ENCODE measurements at places on chromosomes 7 and 10.

DNA sequence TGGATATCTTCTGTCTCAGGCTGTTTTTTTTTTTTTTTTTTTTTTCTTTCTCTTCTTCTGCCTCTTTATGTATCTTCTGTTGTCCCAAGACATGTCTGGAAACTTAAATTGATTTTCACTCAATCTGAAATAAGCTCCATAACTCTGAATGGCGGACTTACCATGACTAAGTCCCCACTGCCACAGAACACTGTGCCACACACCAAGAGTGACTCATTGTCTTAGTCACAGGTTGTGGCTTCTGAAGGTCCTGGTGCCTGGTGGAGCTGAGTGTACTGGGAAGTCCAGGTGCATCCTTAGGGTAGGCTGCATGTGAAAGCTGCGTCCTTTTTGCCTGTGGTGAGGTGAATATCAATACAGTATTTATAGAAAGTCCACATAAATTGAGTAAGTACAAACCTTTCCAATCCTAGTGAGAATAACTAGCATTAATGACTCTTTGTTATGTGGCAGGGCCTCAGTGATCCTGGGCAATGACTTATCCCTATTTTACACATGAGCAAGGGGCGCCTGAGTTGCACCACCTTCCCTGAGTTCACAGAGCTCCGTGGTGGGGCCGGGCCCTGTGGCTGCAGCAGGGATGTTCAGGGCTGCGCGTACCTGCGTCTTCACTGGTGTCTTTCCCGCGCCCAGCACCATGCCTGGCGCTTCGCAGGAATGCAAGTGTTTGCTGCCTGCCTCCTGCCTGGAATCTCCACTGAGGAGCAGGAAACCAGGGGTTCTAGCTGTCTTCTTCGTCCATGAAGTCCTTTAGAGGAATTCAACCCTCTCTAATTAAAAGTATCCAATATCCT is 4.3 kb downstream of the PFKP start:
- DNase-seq = no peak

DNA sequence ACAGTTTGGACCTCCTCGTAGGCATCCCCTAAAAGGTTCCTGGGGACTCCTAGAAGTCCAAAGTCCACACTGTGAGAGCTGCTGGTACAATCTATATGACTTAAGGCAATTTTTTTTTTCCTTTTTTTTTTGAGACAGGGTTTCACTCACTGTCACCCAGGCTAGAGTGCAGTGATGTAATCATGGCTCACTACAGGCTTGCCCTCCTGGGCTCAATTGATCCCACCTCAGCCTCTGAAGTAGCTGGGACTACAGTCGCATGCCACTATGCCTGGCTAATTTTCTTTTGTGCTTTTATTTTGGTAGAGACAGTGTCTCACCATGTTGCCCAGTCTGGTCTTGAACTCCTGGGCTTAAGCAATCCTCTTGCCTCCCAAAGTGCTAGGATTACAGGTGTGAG is 4.6 kb upstream of the SPOCK2 start:
- DNase-seq = no peak

DNA sequence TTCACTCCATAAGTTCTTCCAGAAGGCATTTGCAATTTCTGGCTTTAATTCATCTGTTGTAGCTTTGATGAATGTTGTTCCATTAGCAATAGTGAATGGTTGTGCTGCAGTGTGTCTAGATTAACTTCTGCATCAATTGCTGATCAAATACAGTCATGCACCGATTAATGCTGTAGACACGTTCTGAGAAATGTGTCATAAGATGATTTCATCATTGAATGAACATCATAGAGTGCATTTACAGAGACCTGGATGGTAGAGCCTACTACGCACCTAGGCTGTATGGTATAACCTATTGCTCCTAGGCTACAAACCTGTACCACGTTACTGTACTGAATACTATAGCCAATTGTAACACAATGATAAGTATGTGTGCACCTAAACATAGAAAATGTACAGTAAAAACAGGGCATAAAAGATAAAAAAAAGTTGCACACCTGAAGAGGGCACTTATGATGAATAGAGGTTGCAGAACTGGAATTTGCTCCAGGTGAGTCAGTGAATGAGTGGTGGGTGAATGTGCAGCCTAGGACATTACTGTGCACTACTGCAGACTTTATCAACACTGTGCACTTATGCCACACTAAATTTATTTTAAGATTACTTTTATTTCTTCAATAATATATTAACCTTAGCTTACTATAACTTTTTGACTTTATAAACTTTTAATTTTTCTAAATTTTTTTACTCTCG is 170.7 kb downstream of the HERPUD2 start:
- no peak for DNase-seq

GRCh38 chr7:6258440-6259182 is 13.8 kb downstream of the CYTH3 start:
- DNase-seq = no peak

DNA sequence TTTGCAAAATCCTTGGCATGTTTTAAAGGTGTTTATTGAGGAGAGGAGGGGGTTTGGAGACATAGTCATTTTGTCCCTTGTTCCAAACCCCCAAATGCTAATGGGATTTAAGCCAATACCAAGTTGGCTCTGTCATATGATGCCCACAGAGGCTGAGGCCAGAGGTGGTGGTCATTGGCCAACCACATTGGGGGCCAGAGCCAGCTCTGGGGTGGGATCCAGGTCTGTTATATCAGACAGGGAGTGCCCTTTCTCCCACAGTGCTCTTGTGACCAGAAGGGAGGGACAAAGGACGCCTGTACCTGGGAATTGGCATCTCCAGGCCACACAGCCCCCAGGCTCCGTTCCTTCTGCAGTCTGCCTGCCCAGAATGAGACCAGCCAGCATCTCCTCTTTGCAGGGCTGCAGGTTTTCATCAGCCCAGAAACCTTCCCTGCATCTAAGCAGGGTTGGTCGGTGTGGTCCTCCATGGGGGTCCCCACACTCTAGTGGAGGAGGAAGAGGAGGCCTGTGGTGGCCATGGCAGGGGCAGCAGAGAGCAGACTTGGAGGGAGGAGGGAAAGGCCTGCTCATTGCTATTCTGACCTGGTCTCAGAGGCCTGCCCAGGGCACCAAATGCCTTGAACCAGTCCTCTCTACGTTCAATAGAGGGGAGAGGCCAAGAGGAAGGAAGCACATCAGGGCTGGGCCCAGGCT is 17.9 kb downstream of the ADCYAP1R1 start:
- DNase-seq = no peak

DNA sequence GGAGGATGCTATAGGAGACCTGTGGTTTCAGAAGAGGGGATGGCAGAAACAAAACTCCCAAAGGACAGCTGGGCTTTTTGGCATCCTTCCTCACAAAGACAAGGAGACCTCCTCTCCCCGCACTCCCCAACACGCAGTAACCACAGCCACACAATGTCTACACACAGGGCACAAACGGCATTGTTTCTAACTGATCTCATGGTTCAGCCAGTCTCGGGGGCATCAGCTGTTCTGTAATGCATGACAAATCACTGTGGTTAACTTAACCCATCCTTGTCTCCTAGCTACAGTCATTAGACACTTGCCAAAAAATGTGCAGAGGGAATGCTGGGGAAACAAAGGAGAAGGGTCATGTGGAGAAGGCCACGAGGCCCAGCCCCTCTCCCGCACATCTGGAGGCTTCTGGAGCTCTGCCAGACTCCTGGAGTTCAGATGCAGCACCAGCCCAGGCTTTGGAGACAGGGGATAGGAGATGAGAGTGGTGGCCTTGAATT is 7.6 kb upstream of the ADAMTS14 start:
- DNase-seq = no peak

DNA sequence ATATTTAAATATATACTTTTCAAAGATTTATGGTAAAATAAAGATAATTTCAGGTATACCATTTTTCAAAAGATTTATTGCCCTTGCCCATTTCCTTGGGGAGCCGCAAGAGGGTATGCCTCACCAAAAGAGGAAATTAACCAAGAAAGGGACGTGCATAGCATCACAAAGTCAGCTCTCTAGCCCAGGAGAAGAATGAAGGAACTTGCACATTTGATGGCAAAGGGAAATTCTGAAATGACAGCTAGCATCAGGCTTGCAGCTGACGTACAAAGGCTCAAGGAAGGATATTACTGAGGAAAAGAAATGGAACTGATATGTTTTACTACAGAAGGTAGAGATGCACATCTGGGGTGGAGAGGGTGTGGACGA is 93.6 kb upstream of the RSU1 start:
- DNase-seq = no peak

- DNase-seq = no peak
Measured at GRCh38 chr7:77619314-77619713, 76.9 kb upstream of the RSBN1L start.

- peak; percentile 70 for DNase-seq
Measured at GRCh38 chr7:12686891-12687717, at the start of gene ARL4A. TSS of gene ARL4A (plus strand) at chr7:12687633. CDS start at chr7:12688255, 622 bp downstream.

- no peak for DNase-seq
Measured at GRCh38 chr10:91762878-91763277, 35.3 kb upstream of the TNKS2 start.

DNA sequence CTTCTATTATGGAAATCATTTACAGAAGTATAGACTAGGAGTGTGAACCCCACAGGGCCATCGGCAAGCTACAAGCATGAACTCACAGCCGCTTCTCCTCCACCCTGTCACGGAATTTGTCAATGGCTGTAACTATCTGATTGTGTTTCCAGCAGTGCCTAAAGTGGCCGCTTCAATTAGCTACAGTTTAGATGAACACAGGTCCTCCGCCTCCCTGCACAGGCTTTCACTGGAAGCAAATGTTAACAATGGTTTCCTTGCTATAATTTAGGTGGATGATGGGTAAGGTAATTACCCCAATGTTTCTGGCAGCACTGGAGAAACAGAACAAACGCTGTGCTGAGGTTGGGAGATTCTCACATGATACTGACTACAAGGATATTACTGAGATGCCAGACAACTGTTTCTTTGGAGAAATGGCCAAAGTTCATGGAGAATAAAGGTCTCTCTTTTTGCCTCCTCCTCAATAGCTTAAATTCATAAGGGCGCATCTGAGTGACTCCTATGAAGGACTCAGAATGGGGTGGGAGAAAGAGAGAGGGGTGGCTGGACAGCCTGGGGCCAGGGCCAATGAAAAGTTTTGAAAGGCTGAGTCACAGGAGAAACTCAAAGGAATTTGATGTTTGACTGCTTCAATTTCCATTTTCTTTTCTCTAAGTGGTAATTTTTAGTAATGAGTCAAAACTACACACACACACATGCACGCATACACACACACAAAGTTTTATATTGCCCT is 78.9 kb downstream of the SVIL start:
- DNase-seq = no peak

DNA sequence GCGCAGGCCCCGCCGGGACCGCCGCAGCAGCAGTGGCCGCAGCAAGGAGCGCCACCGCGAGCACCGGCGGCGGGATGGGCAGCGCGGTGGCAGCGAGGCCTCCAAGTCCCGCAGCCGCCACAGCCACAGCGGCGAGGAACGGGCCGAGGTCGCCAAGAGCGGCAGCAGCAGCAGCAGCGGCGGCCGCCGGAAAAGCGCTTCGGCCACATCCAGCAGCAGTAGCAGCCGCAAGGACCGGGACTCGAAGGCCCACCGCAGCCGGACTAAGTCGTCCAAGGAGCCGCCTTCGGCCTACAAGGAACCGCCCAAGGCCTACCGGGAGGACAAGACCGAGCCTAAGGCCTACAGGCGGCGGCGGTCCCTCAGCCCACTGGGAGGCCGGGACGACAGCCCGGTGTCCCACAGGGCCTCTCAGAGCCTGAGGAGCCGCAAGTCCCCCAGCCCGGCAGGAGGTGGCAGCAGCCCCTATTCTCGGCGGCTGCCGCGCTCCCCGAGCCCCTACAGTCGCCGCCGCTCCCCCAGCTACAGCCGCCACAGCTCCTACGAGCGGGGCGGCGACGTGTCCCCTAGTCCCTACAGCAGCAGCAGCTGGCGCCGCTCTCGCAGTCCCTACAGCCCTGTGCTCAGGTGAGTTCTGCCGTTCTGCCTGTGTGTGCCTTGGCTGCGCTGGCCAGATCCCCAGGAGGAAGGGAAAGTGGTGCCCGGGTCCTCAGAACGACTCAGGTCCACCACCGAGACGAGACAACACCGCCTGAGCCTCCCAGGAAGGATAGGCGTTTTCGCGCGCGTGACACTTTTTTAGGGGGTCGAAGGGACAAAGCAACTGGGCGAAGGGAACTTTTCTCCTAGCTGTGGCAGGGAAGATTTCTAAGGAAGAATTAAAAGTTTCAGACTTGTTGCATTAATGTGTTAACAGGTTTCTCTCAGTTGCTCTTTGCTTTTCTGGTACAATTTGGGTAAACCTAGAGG is 1.5 kb downstream of the CDK13 start:
- peak; percentile 35 for DNase-seq

GRCh38 chr7:21299766-21300165 is 128.1 kb upstream of the SP4 start:
- no peak for DNase-seq

DNA sequence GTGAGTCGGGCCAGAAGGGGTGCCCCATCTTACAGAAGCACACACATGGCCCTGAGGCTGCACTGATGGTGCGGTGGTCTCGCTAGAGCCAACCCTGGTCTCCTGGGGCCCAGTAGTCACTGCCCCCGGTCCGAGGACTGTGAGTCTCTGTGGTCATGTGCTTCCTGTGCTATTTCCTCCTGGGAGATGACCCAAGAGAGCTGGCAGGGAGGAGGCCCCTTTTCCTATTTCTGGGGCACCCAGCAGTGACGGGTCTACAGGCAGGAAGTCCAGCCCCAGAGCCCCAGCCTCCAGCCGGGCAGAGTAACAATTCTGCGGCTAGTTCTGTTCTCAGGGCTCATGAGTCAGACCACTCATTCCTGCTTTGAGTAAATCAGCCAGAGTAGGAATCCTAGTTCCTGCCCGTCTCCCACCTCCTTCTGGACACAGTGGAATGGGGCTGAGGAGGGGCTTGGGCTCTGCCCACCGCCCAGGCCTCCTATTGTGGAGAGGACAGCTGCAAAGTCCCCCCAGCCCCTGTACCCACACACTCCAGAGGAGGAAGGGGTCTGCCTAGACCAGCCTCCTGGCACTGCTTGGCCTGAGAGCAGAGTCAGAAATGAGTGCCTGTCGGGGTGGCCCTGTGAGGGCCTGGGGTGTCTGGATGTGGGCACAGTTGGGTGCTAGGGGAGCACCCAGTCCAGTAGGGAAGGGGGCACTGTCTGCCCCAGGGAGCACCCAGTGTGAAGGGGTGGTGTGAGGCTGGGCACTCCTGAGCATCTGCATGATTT is 80.5 kb upstream of the PPIF start:
- DNase-seq = no peak

DNA sequence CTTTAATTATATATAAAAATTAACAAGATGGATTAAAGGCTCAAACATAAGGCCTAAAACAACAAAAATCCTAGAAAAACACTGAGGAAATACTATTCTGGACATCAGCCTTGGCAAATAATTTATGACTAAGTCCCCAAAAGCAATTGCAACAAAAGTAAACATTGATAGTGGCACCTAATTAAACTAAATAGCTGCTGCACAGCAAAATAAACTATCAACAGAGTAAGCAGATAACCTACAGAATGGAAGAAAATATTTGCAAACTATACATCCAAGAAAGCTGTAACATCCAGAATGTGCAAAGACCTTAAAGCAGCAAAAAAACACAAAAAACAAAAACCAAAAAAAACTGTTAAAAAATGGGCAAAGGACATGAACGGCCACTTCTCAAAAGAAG is 384.0 kb upstream of the SEMA3D start:
- no peak for DNase-seq

DNA sequence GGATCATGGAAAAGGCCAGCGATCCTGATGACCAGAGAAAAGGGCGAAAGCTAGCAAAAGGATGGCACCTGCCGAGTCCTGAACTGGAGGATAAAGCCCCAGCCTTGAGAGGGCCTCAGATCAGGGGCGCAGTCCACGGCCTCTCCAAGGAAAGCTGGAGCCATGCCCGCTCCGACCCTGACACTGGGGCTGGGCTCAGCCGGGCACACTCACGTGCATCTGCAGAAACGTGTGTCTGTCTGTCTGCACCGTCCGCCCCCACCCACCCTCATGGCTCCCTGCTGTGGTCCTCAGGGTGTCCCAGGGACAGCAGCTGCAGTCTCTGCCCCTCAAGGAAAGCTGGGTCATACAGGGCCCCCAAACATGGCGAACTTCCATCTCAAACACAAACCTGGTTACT is 200.5 kb downstream of the TCERG1L start:
- DNase-seq = no peak
